Activated CD8-positive, alpha-beta memory T cell treated with anti-CD3 and anti-CD28 coated beads for 24 hours (primary cell): ENCODE measurements at places on chromosomes 11 and 22.

- no peak for DNase-seq
Observed at GRCh38 chr11:83115551-83115950, 41.4 kb upstream of the PCF11 start.

DNA sequence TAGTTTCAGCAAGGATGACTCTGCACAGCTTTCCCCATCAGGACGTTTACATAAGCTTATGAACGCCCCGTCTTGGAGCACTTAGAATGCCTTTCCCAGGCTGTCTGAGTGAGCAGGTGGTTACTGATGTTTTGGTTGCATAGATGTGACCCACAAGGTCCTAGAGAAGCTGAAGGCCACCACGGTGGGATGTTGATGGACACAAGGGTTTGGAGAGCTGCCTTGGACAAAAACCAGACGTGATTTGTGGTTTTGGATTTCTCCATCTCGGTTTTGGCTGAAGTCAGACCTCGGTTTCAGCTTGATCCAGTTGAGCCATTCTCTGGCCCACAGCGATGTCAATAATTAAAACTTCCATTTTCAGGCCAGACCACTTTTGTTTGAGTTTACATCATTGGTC lies 151.9 kb downstream of the LDLRAD3 start:
- no peak for DNase-seq

- DNase-seq: no peak
Observed at GRCh38 chr11:94793822-94794221, 25.7 kb downstream of the AMOTL1 start.

GRCh38 chr11:61273178-61274078 lies 21.7 kb downstream of the VWCE start:
- DNase-seq: no peak

- no peak for DNase-seq
Observed at GRCh38 chr11:96817482-96818399, 427.9 kb downstream of the JRKL start.

DNA sequence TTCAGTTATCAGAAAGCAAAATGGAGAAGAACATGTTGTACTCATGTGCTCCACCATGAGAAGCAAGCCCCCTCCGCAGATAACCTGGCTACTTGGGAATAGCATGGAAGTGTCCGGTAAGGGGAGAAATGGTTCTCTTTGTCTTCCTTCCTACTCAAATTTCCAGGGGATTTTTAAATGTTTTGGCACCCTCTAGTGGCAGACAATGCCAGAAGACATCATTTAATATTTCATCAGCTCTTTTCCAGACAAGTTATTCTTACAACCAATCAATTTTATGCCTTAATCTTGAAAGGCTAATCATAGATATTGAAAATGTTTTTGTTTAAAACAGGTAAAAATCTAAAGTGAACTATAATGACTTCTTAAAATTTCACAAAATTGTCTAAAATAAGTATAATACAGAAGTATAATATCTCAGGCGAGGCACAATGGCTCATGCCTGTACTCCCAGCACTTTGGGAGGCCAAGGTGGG lies 15.7 kb downstream of the CRTAM start:
- no peak for DNase-seq

DNA sequence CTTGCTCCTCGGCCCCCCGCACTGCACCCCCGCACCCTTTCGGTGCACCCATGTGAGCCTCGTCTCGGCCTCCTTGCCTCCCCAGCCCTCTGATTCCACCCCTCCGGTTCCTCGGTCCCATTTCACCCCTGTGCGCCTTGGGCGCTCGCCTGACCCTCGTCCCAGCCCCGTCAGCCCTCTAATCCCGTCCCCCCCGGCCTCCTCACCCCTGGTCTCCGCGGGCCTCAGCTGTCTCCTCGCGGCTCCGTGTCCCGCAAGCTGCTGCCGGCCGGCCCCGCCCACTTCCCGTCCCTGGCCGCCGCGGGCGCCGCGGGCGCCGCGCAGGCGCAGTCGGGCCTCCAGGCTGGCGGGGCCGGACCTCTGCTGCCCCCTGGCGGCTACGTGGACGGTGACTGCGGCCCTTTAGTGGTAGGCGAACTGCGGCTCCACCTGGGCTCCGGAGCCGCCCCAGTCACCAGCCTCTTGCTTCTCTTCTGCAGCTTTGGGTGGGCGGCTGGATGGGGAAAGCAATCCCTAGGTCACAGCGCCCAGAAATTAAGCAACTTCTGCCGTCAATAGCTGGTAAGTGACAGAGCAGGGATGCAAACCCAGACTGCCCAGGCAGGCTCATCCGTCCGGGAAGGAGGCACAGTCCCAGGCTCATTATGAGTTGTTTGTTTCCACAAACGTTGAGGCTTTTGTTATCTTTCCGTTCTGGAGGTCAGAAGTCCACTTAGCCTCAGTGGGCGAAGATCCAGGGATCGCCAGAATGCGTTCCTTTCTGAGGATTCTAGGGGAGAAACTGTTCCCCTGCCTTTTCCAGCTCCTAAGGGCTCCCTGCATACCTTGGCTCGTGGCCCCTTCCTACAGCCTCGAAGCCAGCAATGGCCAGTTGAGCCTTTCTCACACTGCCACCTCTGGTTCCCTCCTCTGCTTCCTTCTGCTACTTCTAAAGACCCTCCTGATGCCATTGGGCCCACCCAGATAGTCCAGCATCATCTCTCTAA lies at the start of gene PPM1F:
TSS of gene PPM1F (minus strand) at position 263 of the 986 bp plus-strand sequence. CDS start 6,800 bp downstream, outside the sequence.
- peak; percentile 98 for DNase-seq

DNA sequence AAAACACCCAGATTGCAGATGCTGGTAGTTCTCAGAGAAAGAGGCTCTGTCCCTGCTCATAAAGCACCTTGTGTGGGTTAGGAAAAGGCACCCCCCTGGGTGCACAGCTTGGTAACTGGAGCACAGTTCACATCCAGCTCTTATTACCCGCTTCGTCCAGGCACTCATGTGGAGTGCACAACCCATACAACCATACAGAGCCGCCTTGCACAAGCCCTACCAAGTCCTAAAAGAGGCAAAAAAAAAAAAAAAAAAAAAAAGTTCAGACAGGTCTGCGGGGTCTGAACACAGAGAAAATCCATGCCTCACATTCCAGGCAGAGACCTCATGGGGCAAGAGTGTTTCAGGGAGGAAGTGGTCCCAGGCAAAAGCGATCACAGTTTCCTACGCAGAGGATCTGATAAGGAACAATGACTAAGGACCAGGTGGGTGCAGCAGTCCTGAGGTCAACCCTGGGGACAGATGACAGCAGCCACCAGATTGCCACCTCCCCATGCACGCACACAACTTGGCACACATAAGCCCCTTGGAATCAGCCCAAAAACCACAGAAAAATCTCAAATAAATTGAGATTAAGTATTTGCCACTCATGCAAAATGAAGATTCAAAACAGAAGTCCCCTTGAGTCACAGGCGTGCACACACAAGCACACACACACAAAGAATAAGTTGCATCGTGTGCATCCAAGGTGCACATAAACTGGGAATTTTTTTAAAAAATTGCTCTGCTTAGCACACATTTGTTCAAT lies 12.3 kb downstream of the MB start:
- DNase-seq: no peak
